ENCODE measurements at places on chromosomes 13 and 19.

GRCh38 chr13:100552755-100553154, 35.8 kb downstream of the GGACT start:
- no peak for DNase-seq

DNA sequence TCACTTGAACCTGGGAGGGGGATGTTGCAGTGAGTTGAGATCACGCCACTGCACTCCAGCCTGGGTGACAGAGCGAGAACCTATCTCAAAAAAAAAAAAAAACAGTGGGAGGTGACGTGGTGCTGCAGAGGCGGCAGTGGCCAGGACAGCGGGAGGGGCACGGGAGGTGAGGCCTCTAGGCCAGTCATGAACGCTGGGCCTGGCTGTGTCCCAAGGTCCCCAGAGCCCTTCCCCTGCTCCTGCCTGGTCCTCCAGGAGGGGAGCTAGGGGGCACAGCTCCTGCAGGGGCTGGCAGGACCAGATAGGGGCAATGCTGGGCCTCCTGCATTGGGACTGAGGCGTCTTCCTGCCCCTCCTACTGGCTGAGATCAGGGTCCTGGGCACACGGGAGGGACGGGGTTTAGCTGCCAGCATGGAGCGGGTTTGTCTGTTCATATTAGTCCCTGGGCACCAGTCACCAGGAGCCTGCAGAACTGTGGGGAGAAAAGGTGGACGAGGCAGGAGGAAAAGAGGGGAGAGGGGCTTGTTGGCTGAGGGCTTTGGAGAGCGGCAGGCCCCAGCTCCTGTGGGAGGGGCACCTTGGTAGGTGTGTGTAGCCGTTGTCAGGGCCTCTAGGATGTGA, 4.5 kb downstream of the MAP2K7 start:
- DNase-seq, result no peak

- no peak for DNase-seq
Observed at GRCh38 chr13:52125547-52125946, 3.3 kb downstream of the NEK5 start.

GRCh38 chr13:98509271-98510155, 67.4 kb downstream of the STK24 start:
- DNase-seq, result no peak

DNA sequence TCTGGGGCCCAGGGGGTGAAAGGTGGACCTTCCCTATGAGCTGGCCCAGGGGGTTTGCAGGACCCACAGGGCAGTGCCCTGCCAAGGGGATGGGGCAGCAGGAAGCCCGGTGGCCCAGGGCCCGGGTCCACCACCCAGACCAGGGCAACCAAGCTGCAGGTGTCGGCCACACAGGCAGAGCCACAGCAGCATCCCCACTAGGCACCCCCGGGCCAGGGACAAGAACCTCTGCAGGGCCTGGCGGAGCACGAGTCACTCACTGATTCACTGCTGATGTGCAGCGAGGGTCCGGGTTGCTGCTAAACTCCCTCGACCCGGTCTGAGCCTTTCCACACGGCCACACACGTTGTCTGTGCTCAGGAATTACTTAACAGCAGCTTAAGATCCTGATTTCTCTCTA, 8.8 kb downstream of the FZR1 start:
- DNase-seq, result no peak

GRCh38 chr19:28610731-28611130, 602.2 kb downstream of the UQCRFS1 start:
- DNase-seq, result no peak

DNA sequence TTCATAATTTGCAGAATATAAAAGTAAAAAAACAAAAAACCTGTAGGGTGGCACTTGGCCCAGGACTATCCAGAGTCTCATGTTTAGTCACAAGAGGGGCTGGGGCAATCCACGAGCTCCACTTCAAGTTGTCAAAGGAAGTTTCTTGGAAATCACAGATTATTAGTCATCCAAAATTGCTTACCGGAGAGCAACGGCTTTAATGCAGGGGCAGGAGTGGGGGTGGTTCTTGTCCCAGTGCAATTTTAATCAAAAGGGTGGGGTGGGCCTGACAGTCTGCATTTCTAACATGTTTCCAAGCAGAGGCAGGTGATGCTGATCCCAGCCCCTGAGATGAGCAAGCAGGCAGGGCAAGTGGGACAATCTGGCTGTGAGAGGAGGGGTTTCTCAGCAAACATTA, 233.9 kb downstream of the ABCC4 start:
- no peak for DNase-seq

DNA sequence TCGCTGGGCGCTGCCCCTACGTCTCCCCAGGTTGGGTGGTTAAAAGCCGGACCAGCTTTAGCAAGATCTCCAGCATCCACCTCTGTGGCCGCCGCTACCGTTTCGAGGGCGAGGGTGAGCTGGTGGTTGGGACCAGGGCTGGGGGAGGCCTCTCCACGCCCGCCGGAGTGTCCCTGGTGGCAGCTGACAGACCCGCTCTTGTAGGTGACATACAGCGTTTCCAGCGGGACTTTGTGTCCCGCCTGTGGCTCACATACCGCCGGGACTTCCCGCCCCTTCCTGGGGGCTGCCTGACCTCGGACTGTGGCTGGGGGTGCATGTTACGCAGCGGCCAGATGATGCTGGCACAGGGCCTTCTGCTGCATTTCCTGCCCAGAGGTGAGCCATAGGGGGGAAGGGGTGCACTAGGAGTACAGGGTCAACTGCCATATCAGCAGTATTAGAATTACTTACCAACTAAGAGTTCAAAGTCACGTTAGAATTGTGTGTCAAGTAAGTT, 1.1 kb downstream of the ATG4D start:
- no peak for DNase-seq

GRCh38 chr13:33015241-33015668, 968 bp upstream of the KL start:
- no peak for DNase-seq

DNA sequence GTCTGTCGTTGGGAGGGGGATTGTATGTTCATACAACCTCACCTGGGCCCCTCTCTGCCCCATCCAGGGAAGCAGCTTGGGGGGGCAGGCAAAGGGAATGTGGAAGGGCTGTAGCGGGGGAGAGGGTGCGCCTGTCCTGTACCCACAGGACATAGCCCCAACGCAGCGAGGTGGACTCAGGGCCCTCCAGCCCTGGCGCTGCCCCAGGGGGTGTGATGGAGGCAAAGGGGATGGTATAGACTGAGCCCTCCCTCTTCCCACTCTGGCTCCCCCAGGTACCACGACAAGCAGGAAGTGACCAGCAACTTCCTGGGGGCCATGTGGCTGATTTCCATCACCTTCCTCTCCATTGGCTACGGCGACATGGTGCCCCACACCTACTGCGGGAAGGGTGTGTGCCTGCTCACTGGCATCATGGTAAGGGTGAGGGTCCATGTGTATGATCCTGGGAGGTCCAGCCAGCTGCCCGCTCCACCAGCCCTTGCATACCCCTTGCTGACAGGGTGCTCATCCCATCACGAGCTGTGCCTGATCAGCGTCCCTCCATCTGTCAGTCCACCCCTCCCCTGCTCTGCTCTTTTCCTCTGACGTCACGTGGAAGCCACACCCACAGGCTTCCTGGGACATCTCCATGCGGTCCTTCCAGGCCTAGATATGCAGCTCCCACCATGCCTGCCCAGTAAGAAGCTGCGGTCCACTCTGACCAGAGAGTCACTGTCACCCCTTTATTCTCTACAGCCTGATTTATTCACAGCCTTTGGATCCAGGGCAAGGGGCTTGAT, 18.3 kb downstream of the KCNN1 start:
- DNase-seq, result no peak

- DNase-seq, result no peak
Observed at GRCh38 chr13:42602906-42603305, 29.0 kb downstream of the TNFSF11 start.

DNA sequence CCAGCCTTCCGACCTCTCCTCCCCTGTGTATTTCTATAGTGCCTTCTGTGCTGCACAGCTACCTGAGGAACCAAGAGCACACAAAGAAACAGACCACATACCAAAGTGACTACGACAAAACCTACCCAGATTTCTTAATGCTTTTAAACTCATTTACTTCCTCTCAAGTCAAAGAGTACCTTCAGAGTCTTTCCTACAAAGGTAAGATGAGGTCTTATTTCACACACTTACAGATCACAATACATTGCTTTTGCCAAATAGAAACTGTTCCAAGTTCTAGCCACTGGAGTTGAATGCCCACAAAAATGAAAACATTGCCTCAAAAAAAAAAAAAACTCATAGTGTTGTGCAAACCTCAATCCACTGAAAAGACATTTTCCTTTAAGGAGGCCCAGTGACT, 36.4 kb downstream of the TEX26 start:
- no peak for DNase-seq

Data from Jurkat, Clone E6-1 (cell line).